ENCODE measurements at places on chromosomes 16 and 17.
A peak's percentile ranks its signal among the peaks of the same experiment; 100 is the strongest.

DNA sequence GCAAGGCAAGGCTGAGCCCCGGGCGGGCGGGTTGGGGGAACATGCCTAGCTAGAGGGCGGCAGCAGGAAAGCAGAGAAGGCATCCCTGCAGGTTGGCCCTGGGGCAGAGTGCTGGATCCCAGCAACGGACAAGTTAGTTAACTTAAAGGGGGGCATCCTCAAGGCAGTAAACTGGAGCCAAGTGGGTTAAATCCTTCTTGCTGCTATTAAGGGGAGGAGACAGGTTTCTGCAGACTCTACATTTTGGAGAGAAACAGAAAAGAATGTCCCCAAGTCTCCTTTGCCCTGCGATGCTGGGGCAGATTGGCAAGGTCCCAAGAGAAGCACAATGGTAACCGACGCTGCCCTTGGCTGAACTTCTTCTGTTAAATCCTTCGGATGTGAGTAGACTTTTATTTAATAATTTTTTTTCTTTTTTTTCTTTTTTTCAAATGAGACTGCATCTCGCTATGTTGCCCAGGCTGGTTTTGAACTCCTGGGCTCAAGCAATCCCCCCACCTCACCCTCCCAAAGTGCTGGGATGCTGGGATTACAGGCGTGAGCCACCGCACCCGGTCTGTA lies 14.0 kb downstream of the ATP5PD start:
- no peak for DNase-seq

DNA sequence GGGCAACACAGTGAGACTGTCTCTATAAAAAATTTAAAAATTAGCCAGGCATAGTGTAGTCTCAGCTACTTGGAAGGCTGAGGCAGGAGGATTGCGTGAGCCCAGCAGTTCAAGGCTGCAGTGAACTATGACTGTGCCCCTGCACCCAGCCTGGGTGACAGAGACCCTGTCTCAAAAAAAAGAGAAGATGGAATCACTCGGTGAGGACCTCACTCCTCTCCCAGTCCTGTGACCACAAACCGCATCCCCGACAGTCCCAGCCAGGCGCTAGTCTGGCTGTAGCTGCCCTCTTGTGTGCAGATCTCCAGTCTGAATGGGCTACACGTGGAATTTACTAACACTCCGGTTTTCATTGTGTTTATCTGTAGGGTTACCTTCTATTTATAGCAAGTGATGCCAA lies 11.1 kb downstream of the DEXI start:
- DNase-seq = no peak

DNA sequence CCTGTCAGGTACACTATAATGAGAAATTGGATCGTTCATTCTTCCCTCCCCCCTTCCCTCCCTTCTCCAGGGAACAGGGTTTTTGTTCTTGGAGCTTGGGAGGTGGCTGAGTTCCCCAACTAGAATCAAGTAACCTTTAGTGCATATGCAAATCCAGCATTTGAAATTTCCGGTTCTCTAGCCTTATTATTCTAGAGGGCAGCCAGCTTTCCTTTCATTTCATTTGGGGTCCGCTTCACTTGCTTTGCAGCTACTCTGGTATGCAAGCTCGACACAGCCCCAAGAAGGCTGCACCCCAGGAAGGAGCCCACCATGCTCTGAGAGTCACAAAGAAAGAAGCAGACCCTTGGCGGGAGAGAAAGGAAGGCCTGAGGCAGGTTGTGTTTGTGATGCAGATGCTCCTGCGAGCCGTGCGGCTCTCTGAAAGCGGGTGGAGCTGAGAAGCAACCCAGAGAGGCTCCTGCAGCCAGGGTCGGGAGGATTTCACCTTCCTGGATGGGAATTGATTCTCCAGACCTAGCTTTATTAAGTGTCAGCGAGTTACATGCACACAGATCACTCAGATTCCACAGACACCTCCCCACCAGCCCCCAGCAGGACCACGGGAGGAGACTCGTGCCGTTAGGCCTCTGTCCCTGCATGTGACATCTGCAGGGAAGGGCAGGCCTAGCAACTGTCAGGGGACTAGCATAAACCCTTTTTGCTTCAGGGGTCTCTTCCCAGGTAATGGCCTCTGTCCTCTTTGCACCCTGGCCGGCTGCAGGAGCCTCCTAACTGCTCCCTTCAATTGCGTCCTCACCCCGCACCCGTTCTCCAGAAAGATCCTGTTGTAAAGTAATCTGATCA lies 34.5 kb downstream of the PMM2 start:
- no peak for DNase-seq

- DNase-seq = no peak
These were observed 29.9 kb upstream of the IRX6 start for GRCh38 chr16:55294129-55294528.

DNA sequence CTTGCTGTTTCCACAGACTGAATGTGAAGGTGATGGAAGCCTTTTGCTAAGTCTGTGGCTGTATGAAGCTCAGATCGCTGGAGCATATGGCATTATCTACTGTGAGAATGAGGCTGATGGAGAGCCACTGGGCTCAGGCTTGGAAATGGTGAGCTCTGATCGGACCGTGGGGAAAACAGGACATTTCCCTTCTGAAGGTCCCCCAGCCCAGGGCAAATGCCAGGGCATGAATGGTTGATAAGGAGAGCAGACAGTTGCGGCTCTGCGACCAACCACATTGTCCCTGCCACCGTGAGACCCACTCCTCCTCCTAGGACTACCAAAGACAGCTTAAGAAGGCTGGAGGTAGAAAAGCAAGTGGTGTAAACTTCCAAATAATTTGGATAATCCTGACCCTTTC lies 4.7 kb upstream of the CUEDC1 start:
- DNase-seq = no peak

- DNase-seq = no peak
These were observed 57.2 kb downstream of the SDK2 start for GRCh38 chr17:73586921-73587602.

DNA sequence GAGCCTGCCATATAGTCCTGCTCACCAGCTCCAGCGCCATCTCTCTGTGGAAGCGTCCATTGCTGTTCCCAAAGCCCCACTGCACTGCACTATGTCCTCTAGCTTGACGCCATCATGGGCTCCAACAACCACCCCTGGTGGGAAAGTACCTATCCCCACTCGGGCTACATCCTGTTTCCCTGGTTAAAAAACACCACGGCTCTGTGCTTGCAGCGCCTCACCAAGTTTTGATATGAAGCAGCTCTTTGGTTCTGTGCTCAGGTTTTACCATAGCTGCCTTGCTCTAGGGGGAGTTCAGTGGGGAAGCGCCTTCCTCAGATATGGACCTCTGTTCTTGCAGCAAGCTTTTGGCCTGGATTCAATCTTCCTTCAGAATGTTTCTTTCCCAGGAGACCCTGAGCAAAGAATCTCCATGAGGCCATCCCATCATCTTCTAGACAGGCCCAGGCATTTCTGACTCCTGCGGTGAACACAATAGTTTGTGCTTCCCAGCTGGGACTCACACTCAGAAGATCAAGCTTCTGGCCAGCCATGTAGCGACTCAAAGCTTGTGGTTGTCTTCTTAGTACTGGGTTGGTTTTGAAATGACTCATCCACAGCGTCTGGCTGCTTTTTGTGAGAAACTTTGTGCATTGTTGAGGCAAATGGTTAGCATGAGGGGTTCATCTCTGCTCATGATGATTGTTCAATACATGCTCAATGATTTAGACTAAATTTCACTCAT lies 39.5 kb downstream of the DYNLRB2 start:
- peak; percentile 96 for DNase-seq

- no peak for DNase-seq
These were observed 84.6 kb upstream of the PMFBP1 start for GRCh38 chr16:72256398-72257066.

DNA sequence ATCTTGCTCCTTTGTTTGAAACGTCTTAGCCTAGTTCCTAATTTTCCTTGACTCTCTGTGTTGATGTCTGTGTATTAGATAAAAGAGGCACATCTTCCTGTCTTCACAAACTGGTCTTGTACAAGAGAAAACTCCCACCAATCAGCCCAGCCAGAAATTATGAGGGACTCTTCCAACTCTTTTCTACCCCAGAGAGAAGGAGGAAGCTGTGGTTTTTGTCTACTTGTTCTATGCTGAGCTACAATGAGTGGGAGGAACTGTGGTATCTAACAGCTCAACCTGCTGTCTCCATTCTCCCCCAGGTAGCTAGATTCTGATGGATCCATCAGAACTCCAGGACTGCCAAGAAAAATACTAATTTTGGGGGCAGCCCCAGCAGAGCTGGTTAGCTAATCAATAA lies 392.5 kb downstream of the HS3ST3B1 start:
- DNase-seq = no peak

DNA sequence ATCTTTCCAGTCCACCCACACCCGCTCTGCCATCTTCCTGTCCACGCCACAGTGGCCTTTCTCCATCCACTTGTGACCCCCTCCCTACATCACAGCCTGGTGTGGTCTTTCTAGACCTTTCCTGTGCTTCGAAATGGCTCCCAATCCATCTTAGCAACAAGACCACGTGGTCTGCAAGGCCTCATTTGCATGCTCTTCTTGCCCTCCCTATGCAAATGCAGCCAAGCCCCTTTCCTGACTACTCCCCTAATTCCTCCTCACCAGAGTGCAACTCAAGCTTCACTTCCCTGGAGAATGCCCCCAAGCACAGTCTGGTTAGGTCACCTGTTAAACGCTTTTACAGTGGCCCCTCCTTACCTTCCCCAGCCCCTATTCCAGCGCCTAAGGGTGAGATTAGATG lies 6.1 kb downstream of the PPP1R9B start:
- DNase-seq = no peak

GRCh38 chr17:45662432-45662831 lies 121.7 kb upstream of the CRHR1 start:
- DNase-seq = no peak

DNA sequence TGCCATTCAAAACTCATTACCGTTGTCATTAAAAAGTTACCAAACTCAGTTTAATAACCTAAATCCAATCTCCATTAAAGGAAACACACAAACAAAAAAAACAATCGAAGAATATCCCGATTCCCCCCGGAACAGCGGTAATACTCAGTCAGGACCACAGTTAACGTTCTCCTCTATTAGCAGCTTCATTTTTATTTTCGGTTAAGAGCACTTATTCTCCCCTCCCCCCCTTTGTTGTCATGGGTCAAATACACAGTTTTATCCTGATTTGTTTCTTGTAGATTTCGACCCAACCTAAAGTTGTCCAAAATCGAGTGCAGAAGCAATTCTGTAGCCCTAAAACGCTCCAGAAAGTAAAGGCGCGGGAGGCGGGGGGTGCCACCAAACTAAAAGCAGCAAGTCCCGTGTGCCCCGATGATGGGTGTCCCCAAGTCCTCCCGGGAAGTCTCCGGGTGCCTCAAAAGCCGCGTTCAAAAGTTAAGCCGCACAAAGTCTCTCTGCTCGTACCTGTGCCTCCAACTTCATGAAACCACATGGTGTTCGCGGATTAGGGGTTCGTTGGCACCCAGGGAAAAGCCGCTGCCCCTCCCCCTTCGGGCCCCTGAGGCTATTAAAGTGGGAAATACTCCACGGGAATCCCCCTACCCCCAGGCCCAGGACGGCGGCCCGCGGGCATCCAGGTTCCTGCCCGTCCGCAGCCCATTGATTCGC lies 996 bp downstream of the SUMO2 start:
- peak; percentile 37 for DNase-seq

- no peak for DNase-seq
These were observed 19.7 kb downstream of the IGF2BP1 start for GRCh38 chr17:49016775-49017463.

DNA sequence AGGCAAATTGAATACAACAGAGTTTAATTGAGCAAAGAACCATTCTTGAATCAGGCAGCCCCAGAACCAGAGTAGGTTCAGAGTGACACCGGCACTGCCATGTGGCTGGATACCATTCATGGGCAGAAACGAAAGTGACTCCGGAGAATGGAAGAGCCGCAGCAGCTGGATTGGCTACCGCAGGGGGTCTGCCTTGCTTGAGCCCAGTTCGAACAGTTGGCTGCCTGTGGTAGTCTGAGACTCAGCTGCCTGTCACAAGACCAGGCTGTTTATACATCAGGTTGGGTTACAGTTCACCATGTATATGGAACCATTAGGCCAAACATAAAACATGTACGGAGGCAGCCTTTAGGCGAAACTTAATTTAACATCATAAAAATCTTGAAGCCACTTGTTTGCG lies 205.2 kb upstream of the CHMP6 start:
- no peak for DNase-seq

- no peak for DNase-seq
These were observed 219.1 kb upstream of the IRX3 start for GRCh38 chr16:54505549-54506213.

DNA sequence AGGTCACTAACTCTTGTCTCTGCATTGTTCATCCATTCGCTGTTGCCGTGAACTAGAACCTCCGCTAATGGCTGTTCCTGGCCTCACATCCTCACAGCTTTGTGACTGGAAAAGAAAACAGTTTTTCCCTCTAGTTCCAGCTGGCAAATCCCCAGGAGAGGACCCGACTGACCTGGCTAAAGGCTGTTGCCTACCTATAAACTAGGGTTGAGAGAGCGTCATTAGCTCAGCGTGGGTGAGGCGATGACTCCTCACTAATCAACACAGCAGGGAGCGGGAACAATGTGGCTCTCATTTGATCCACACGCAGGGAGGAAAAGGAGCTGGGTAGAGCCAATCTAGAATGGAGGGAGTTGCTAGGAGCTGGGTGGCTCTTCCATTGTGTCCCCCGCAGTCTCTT lies 282.1 kb upstream of the IRX5 start:
- no peak for DNase-seq

Measured in activated CD4-positive, alpha-beta T cell treated with anti-CD3 and anti-CD28 coated beads, Interleukin-2, amount 50 U/mL, for 16 hours (primary cell).